ENCODE measurements at places on chromosomes 2 and 18.

DNA sequence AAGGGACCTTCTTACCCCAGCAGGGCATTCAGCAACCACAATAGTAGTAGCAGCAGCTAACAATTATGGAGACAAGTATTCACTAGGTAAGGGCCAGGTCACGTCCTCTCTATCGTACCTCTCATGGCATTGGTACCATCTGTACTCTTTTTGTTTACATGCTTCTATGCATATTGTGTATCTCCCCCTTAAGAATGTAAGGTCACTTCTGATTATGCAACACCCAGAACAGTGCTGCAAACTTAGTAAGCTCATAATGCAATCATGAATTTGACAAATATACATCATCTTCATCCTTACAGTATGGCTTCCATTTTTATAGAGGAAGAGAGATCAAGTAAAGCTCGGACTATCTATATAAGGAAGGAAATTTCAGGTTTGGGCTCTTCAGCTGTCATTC is 46.1 kb downstream of the SPRED2 start:
- DNase-seq: no peak

- DNase-seq: no peak
Observed at GRCh38 chr2:102094917-102095316, 47.6 kb upstream of the IL1R1 start.

DNA sequence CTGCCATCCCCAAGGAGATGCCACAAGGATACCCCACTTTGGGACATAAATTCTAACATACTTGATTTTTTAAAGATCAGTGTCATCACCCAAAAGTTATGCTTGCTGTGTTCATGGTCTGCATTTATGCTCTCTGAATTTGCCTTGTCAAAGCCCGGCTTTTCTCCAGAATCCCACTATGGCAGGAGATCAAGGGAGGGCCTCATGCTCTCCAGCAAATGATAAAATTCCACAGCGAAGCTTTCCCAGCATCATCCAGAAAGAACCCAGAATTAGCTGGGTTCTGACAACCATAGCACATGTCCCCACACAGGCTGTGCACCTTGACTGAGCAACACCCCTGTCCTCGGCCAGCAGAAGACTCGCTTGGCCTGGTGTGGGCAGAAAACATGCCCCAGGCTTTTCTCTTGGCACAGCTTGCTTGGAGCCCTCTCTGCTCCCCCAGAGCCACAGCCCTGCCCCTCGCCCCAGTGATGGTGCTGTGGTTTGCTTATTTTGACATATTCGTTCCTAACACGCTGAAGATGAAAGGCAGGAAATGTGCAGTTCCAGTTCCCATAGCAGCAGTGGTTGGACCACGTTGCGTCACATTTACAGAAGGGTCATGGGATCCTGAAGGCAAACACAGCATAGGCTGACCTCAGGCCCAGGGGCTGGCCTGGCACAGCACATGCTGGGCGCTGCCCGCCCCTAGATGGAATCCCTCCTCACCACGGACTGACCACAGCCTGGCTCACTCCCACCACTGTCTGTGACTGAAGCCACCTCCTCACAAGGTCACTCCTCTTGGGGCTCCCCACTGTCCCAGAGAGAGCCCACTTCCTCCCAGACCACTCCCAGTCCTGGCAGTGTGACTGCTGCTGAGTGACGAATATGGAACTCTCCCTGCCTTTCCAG is 14.1 kb upstream of the CHRNA1 start:
- peak; percentile 75 for DNase-seq

GRCh38 chr2:26911911-26912861 is 58.3 kb upstream of the MAPRE3 start:
- no peak for DNase-seq

DNA sequence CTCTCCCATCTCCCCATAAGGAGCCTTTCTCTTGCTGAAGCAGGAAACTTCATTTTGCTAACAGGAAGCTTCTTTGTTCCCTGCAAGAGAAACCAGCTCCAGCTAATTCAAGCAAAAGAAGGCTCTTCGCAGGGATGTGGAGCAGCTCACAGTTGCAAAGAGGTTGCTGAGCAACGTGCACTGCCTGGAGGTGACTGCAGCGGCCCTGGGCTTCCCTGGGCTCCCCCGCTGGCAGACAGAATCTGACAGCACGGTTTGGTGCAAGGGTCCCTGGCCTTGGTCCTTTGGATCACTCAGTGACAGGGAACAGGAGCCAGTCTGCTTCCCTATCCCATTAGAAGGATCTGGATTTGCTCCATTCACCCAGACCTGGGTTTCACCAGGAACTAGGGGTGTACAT is 25.8 kb downstream of the GPR55 start:
- DNase-seq: peak; percentile 34

DNA sequence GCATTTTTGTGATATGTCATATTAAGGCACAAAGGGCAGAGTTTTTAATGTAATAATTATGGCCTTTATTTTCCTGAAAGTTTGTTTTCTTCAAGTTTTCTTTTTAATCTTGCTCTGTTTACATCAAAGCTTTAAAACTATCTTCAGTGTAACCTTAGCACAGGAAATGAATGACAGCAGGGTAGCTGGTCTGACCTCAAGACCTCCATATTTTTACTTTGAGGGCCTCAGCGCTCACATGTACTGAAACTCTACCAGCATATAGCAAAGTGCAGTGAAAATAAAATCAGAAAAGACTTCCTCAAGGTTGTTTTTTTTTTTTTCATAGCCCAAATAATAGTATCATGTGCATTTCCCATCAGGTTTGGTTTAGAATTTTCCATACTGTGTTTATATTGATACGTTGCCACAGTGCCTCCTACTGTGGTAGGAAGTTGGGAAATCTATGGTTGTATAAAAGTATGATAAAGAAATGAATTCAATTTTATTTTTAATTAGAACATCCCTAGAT is 163.4 kb downstream of the UBE2E3 start:
- no peak for DNase-seq

GRCh38 chr2:215830304-215830703 is 183.0 kb downstream of the MREG start:
- DNase-seq: no peak

GRCh38 chr2:53778536-53779162 is 8.1 kb downstream of the ASB3 start:
- DNase-seq: no peak

DNA sequence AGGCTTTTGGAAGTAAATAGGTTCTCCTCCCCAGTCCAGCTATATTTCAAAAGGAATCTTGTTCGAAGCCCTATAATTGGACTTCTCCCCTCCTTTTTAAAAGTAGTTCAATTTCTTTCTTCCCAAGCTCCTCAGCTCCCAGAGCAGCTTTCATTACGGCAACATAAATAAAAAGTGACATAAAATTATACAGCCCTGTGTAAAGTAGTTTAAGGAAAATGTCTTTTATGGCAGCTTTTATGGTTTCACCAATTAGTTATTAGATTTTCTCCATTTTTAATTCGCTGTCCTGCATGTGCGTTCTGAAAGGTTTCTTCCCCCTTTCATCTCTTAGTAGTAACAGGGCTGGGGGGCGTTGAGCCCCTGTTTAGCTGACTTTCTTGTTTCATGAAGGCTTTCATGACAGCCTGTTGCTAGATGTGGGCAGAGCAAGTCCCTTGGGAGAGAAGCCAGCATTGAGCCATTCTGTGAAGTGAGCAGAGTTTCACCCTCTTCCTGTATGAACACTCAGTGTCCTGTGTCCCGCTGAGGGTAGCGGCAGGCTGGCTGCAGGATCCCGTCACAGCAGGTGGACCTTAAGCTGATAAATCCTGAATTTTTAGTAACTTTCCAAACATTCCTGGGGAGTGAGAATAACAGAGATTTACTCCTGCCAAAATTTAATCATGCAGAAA is 229.7 kb upstream of the SPRED2 start:
- no peak for DNase-seq

DNA sequence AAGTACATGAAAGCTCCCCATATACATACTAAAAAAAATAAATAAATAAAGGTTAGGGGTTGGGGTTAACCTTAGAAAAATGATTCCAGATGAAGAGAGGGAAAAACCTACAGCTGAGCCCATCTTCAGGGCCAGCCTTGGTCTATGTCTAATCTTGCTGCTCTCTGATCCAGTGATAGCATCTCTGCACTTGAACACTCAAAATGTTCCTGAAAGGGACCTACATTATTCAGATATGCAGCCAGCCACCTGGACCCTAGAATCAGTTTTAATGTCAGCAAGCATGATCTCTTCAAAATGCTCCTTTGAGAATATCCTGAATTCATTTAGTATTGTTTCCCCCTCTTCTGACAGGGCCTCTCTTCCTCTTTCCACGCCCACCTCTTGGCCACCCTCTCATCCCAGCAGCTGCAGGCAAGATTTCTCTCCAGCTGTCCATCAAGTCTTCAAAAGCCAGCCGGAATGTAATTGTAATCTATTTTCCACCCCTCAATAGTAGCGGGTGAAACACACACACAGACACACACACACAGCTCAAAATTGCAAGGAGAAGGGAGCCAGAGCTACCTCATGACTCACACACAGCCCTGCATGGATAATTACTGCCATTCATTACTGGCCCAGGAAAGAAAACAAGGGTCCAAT is 135.5 kb downstream of the MYO3B start:
- DNase-seq: no peak

DNA sequence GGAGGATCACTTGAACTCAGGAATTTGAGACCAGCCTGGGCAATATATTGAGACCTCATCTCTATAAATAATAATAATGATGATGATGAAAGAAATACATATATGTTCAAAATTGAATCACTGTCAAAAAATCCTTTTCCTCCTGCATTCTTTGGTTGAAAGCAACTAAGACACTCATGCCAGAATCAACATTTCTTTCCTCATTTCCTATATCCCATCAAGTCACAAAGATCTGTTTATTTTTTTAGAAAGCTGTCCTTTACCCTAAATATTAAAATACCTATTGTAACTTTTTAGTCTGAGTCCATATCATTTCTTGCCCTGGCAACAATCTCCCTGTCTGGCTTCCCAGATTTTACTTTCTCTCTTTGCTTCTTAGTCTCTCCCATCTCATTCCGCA is 31.8 kb upstream of the PPP4R3B start:
- DNase-seq: no peak

DNA sequence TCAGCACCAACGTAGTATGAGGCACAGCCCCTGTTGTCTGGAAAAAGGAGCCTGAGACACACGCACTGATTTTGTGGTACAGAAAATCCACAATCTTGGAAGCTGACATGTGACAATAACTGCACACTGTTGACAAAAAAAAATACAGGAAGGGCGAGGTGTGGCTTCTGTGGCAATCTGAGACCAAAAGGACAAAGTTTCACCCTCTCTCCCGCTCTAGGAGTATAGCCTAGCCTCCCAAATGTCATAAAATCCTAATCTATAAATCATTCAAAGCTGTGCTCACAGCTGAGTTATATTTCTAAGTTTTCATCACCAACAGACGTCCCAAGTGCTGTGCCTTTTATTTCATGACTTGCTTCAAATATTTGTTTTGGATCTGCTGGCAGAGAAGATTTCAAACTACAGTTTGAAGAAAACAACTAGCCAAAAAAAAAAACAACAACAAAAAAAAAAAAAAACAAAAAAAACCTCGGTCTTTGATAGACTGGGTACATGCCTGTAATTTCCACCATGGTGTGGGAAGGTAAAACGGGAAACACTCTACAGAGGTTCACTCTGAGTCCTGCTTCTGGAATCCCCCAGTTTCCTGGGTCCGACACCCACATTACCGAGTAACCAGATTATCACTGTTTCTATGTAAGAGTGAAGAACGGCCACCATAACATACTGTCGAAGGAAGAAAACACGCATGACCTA is 61.0 kb downstream of the C2orf76 start:
- no peak for DNase-seq

- no peak for DNase-seq
Observed at GRCh38 chr2:221200184-221200839, 371.8 kb downstream of the EPHA4 start.

DNA sequence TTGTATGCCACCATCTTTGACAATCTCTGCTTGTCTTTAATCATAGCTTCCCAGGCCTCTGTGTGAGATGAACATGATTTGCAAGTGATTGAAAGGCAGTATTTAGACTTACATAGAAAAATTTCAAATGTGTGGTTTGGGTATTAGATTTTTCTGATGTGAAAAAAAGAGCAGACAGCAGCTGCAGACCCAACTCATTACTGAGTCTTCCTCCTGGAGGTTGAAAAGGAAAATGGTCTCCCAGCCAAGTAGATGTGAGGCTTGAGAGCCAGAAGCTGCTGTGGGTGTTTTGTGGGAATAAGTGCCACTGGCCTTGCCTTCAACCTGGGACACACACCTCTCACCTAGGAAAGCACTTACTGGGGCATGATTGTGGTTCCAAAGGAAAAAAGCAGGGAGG is 92.5 kb downstream of the KCTD18 start:
- no peak for DNase-seq

GRCh38 chr2:56014046-56014730 is 90.6 kb upstream of the EFEMP1 start:
- DNase-seq: no peak

DNA sequence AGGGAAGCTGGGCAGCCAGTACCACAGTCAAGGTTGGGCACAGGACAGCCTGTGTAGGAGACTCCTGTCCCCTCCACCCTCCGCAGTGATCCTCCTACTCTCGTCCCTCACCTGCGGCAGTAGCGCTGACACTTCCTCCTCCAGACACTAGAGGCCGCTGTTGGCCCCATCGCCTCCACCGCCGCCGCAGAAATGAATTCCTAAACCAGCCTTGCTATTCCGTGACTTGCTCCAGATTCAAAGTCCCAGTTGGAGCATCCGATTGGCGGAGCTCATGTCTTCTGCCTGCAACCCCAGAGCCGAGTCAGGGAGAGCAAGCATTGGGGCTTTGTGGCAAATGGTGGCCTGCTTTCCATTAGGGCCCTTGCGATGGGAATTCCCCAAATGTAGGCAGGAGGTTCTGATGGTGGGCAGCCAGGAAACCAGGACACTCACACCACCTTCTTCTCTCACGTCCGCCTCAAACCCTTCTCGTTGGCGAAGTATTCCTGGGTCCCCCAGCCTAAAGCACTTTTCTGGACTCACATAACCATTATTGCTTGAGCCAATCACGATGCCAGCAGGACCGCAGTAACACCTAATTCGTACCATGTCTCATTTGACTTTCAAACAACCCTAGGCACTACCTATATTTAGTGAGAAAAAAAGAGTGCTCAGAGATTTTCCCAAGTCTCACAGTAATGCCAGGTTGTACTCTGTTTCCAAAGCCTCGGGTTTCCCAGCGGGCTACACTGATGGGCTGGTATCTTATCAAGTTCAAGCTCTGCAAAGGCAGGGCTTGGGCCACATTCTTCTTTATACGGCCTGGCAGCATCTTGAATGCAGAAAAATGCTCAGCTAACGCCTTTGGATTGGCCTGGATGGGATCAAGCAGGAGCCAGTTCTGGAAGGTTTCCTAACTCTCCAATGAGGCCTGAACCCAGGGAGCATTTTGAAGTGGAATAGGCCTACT is 1.2 kb upstream of the DNAJB2 start:
- peak; percentile 88 for DNase-seq

GRCh38 chr2:15195813-15196212 is 365.3 kb downstream of the NBAS start:
- no peak for DNase-seq
